ENCODE measurements at places on chromosomes 1 and 21. TPM values are rescaled to one million over a fixed set of nuclear protein-coding genes. Genes with fewer than 3 reads are reported as not detected.

SPRR5 gene
- not detected for total RNA-seq

TNFRSF1B gene
- total RNA-seq = 0.07 TPM

SCNM1 gene
- 24.1 TPM for total RNA-seq

CDA gene
- 0.68 TPM for total RNA-seq

FCRL5 gene
- not detected for total RNA-seq

RAP1GAP gene
- total RNA-seq = 2.6 TPM

ZNF326 gene
- total RNA-seq = 11.2 TPM

SLC1A7 gene
- not detected for total RNA-seq

CCDC28B gene
- total RNA-seq = 3.5 TPM

HHAT gene
- 2.4 TPM for total RNA-seq

ANGPTL1 gene
- total RNA-seq = not detected

DIO1 gene
- not detected for total RNA-seq

CRNN gene
- 24.6 TPM for total RNA-seq

NR5A2 gene
- under 0.01 TPM for total RNA-seq

Data from nasal cavity respiratory epithelium epithelial cell of viscerocranial mucosa (primary cell).